Left renal cortex interstitium (tissue), 4 donors: ENCODE measurements at places on chromosomes 16 and 17.
A peak's percentile ranks its signal among the peaks of the same experiment; 100 is the strongest.

DNA sequence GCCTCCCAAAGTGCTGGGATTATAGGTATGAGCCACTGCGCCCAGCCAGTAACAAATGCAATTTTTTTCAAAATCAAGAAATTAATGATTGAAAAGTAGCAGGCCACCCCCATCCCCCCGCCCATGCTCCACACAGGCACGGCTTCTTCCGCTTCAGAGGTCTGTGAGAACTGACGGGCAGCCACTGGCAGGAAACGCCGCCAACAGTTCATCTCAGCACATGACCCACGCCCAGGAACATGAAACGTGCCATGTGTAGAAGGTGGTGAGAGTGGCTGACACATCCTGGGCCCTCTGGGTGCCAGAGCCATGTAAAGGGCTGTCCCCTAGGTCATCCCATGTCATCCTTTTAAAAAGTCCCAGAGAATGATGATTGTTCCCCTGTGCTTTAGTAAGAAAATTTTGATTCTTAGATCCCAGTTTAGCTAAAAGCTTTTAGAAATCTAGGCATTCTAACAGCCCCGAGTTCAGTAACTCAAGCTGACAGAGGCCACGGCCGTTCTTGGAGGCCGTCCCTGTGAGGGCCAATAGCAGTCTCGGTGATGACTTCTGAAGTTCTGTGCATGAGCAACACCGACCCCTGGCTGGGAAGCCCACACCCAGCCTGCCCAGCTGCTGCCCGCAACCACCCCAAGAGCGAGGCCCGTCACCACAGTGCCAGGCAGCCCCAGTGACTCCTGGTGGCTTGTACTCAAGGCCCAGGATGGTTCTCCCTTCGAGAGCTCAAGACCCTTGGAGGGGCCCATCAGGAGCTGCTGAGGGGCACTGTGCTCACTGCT is 52.1 kb downstream of the KLHDC4 start:
- no peak for DNase-seq

DNA sequence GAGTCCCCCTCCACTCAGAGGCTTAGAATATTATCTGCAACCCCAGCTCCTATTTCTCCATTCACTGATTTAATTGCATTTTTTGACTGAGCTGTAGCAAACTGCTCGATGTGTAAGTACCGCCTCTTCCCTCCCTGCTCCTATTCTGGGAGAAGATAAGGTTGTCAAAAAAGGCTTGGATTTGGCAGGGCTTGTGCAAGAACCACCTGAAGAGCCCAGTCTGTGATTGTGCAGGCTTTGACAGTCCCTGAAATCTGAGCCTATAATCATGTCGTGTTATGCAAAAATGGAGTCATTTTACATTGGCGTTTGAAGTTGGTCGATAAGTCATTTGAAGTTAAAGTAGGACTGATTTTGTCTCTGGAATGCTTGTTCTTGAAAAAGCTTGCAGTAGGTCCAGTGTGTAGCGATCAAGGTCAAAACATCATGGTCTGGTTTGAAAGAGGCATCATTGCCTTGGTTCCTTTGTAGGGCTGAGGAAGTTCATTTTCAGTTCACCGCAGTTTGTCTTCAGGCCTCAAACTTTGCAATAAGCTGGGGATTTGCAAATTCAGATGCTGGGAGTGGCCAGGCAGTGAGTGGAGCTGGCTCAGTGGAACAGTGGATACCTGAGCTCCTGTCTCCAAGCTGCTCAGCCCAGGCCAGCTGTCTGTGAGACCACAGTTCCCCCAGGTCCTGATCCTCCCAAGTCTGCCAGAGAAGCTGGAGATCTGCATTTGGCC is 68.8 kb downstream of the KATNIP start:
- DNase-seq, result no peak

- no peak for DNase-seq
Measured at GRCh38 chr16:50651835-50652438, 29.2 kb downstream of the SNX20 start.

DNA sequence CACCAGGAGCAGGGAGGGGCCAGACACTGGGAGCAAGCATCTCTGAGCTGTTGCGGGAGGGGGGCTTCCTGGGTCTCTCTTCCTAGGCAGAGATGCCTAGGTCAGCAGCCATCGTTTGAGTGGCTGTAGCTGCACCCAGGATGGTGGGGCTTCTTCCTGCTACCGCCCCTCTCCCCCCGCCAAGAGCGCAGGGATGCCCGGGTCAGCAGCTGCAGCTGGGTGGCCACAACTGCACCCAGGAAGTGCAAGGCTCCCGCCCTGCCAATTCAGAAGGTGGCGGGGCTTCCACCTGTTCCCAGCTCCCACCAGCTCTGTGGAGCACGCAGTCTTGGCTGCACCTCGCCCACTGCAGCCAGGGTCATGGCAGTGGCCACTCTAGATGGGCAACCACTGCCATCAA is 47.8 kb downstream of the ESRP2 start:
- DNase-seq, result no peak

GRCh38 chr17:17201907-17202306 is 4.2 kb downstream of the PLD6 start:
- DNase-seq, result no peak

DNA sequence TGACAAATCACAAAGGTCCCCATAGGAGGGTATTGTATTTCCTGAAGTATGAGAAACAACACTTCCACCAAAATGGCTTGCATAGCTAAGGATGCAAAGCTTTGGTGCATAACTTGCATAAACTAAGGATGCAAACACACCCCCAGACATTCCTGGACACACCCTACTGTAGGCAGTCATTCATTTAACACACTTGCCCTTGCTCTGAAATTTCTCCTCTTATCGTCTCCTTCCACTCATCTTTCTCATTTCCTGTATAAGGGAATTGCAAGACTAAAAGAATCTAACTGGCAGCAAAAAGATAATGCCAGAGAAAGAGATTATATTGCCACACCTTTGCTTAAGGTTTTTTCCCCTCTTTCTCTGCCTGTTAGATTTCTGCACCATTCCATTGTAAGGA is 28.3 kb downstream of the CHD9 start:
- no peak for DNase-seq

GRCh38 chr16:29898804-29899515 is 390 bp downstream of the SEZ6L2 start:
- DNase-seq, result no peak

DNA sequence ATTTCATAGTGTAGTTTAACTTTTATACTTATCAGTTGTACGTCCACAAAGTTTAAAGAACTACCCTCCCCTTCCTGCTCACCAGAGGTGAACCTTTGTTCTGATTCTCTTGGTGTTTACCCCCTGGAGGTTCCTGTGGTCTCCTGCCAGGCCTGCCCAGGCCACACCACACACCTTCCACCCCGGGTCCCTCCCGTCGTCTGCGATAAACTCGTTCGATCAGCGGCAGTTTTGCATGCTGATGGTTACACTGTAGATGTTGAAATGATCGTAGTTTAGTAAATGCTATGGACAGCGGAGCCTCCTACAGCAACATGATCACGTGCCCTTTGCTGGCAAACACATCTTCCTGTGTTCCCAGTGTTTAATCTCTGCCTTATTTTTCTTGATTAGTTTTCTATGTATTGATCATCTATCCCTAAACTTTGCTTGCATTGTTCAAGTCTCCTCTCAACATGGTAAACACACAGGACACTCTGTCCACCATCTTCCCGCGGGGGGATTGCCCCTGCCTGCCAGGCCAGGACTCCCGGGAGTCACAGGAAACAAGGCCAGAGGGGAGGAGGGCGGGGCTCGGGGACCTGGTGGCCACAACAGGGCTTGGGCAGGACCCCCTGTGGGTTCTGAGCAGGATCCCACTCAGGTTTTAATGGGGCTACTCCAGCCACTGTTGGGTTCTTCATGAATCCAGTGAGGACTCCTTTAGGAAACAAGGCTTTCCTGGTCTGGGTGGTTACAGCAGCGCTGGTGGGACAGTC is 2.8 kb upstream of the ACSF3 start:
- DNase-seq, result no peak

DNA sequence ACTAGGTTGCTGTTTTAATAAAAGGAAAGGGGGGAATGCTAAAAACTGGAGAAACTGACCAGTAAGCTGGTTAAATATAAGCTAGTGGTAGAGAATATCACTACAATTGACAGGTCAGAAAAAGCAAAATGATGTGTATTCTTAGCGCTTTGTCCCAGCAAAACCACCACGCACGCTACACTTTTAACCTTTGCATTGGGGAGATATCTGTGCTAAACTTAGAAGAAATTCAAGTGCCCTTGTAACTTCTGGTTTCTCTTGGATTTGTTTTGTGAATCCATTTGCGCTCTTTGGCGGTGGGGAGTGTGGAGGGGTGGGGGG is 1.4 kb downstream of the GAN start:
- DNase-seq, result no peak

GRCh38 chr17:28734712-28735241 is 6.2 kb downstream of the NEK8 start:
- no peak for DNase-seq

- DNase-seq, result no peak
Measured at GRCh38 chr17:41907185-41907556, 11.6 kb downstream of the ACLY start.

DNA sequence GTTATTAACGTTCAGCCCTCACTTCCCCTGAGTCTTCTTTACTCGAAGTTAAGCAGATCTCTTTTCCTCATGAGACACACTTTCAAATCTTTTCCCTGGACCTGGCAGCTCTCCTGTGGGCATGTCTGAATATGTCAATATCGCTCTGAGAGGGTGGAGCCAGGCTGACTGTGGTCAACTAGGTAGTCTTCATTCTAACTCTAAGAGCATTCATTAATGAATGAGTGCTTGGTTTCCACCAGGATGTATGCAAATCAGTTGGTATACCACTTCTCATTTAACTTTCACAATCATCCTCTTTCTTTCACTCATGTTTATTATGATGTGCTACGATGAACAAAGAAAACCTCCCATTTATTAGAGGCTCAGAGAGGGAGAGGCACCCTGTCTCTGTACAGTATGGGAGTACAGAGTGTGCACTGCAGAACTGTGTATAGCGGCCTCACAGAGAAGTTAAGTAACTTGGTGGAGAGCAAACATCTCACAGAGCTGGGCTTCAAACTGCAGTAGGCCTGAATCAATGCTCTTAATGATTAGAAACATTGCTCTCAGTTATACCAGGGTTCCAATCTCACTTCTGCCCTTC is 39.9 kb downstream of the OTOA start:
- DNase-seq, result no peak

DNA sequence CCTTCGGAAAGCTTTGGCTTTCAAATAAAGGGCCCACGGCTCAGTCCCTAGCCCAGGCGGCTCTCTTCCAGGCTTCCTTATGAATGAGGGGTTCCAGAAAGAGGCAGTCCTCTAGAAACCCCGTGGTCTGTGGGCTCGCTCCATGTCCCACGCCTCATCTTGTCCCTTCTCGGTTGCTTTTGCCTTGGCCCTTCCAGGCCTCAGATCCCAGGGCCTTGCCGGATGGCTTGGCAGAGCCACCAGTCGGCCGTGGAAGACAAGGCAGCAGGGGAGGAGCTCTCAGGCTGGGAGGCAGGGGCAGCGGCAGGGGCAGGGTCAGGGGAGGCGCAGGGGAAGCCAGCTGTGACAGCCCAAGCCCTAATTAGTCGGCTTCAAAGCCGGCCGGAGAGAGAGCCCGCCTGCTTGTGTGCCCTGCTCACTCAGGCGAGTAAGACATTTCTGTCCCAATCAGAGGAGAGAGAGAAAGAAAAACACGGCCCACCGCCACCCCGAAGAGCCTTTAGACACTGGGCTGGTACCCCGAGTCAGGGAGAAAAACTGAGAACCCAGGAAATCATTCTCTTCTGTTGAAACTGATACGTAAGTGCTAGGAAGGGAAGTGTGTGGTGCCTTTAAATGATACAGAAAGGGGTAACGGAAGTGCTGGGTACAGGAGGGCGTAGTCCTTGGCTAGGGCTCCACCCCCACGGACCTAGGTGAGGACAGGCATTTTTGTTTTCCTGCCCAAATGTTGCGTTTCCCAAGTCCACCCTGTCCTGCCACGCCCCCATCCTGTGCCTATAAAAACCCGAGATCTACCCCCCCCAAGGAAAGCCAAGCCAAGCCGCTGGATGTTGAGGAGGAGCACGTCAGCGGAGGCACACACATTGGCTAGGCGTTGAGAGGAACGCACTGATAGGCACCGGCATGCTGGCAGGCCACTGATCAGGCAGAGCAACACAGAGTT is 27.8 kb upstream of the MEIOC start:
- DNase-seq, result peak; percentile 81

DNA sequence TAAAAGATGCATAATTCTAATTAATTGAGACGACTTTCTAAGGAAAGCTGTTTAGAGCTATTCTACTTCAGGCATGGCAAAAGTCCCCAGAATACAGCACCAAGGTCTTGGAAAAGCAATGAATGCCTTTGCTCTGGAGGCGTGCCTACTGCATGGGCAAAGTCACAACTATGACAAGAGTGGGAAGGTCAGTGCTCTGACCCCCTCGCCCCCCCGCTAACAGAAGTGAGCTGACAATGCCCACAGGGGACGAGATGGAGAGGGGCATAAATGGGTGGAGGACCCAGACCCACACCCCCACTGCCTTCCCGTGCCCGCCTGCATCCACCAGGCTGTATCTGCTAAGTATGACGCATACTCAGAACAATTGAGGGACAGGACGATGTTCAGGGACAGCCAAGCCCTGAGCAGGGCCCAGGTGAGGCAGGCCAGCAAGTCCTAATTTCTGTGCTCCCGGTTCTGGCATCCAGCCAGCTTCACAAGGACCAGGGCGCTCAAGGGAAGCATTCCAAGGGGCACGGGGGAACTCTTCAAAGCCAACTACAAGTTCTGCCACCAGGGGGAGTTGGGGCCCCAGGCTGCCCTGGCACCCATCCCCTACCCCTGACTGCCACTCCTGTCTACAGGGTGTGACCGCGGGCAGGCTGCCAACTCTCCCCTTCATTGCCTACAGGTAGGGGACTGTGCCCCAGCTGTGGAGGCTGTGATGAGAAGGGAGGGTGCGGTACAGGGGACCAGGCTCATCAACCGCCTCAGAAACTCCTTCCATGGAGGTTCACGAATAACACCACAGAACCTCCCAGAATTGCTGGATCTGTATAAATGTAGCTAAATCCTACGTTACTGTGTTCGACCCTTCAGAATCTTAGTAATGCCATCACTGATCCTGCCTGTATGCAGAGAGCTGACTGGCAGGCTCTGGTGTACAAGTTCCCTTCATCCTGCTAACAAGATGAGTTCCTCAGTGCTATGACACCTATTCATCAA is 20.8 kb downstream of the NPRL3 start:
- DNase-seq, result no peak

DNA sequence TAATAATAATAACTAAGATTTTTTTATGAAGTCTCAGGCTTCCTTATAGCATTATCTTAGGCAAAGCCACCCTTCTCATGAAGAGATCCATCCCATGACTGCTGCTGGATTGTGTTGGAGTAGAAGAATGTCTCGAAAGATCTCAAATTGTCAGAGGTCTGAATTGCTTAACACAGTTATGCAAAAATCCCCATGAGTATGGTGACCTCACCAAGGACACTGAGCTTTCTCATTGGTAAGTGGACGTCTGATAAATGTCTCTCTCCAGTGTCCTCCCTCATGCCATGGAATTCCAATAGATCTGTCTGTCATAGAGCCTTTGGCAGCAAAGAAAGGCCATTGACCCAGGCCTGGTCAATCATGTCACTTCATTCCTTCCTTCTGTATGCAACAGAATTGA is 264.5 kb downstream of the CDH11 start:
- DNase-seq, result no peak

- no peak for DNase-seq
Measured at GRCh38 chr16:83906683-83907082, 7.8 kb downstream of the MLYCD start.
